ENCODE measurements at places on chromosomes 11 and 22.

GRCh38 chr11:37666960-37667359 lies 1068.9 kb upstream of the RAG2 start:
- DNase-seq, result no peak

DNA sequence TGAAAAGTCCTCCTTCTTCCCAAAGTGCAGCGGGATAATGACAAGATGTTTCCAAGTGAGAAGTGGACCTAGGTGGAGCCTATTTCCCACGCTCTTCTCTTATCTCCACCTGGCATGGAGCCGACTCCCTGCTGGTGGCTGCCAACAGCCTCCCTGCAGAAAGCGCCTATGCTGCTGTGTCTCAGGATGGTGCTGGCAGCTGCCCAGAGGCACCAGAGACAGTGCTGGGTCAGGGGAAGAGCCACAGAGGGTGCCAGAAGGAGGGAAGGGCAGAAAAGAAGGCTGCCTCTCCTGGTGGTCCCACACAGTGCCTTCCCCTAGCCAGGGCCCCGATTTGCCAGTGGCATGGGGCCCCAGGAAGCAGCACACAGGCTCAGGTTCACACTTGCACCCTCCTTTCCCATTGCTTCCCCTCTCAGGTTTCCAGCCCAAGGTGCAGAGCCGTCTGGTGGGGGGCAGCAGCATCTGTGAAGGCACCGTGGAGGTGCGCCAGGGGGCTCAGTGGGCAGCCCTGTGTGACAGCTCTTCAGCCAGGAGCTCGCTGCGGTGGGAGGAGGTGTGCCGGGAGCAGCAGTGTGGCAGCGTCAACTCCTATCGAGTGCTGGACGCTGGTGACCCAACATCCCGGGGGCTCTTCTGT lies 19.0 kb downstream of the CD5 start:
- no peak for DNase-seq

DNA sequence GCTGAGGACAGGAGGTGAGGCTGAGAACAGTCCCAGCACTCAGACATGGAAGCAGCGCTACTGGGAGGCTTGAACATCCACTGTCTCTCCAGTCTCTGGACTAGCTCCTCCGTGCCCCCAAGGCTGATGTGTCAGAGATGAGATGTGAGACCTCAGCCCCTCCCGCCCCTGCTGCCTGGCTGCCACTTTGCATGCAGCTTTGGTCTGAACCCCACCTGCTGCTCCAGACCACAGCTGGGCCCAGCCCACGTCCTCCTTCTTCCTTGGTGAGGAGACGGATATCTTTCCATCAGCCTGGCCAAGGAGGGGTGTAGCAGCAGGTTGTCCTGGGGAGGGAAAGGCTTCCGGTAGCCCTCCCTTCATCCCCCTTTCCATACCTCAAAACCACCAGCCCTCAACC lies 148.0 kb upstream of the B3GAT1 start:
- no peak for DNase-seq

- no peak for DNase-seq
Measured at GRCh38 chr11:108929241-108929640, 264.4 kb downstream of the DDX10 start.
